Skin of body (tissue), 3 donors: ENCODE measurements at places on chromosomes 6 and 20.

DNA sequence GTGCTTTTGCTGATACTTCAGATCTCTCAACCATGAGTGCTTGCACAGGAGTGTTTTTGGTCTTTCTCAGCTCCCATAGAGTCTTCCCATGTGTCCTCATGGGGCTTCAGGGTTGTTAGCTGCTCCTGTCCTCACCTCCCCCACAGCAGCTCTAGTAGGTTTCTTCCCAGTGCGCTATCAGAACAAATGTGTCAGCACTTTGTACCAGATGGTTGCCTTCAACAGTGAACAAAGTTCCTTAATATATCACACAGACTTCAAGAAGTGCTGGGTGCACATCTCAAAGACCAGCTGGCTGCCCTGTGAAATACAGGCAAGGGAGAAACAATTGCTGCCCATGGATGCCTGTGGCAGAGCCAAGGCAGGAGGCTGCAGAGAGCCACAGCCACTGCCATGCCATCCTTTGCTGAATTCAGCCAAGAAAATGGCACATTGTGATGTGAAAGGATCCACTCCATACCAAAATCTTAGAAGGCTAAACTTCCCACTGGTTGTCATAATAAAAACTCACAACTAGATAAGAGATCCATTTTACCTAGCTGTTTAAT lies 471.3 kb downstream of the C6orf118 start:
- DNase-seq: no peak

DNA sequence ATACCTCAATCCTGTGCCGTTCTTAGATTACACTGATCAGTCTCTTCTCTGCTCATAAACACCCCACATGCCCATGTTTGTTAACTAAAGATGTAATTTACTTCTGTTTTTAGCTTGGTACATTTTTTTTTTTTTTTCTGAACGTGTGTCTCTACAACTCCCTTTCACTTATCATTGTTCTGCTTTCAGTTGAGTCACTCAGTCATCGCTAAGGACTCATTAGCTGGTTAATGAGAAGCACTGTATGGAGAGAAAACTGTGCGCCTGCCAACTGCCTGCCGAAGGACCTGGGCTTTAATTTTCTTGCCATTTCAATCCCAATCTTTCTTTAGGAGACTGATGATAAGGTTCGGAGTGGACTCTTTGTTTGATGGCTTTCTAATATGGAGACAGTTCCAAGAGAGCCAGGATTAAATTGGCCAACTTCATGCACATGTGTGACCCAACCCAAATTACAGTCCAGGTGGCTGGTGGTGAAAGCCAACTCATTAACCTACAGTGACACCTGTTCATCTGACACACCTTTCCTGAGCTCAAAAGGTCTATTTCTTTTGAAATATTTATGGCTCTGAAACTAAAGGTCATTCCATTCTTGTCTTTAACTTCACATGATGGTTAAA lies 334.1 kb downstream of the BCKDHB start:
- no peak for DNase-seq

GRCh38 chr6:157096522-157096921 lies 226.8 kb downstream of the TMEM242 start:
- DNase-seq: no peak

- DNase-seq: no peak
Measured at GRCh38 chr20:58028123-58028522, 200.3 kb downstream of the ANKRD60 start.

DNA sequence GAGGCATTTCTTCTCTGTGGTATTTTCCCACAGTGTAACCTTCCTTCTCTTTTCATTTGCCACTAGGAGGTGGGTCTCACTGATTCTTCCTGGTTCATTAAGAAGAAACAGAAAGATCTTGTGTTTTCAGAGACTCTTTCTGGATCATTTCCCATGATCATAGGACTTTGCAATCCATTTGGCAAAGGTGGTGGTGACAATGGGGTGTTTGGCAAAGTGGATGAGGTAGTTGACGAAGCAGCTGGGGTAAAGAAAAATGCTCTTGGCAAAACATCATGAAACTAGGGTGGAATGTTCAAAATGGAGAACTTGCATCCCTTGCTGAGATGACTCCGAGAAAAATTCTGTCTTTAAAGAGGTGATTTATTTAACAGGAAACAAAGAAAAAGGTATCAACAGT lies 50.6 kb downstream of the TRAF3IP2 start:
- no peak for DNase-seq

DNA sequence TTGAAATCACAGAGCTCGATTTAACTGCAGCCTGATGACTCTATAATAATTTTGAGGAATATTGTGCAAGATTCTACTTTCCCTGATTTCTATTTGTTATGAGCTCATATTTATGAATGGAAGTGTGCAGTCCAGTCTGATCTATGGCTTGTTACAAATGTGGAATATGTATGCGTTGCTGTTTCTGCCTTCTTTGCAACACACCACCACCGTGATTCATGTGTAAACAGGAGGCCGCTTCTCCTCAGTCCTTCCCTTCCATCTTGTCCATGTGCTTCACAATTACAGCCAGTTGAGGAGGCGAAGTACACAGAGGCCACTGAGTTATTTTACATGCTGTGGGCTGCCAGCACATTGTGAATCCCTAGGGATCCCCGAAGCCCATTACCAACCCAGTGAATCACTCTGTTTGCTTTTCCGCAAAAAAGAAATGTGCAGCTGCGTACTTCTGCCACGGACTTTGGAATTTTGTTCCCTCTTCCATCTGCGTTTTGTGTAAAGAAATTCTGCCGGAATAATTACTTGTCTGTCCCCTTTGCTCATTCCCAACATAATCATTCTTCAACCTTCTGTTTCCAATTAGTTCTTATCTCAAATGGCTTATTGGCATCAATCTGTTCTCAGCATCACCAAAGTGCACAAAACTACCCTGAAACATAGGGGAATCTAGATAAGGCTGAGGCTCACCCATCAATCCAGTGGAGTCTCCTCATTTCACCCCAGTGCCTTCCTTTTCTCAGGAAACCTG lies 551.6 kb upstream of the CITED2 start:
- DNase-seq: no peak

DNA sequence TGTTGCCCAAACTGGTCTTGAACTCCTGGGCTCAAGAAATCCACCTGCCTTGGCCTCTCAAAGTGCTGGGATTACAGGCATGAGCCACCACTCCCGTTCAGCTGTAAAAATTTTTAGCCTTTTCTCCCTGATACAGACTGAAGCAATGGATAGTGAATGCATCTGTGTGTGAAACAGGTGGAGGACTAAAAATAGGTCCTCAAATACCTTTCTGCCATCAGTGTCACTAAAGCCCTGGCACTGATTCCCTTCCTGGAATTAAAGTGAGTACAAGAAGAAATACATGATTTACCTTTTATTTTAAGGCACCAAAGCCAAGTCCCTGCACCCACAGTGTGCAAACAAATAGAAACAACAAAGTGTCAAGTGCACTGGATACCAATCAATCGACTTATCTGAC lies 25.1 kb downstream of the TULP4 start:
- DNase-seq: no peak

GRCh38 chr6:113694278-113695077 lies 162.7 kb upstream of the MARCKS start:
- no peak for DNase-seq
